ENCODE measurements at places on chromosomes 1 and 21.
A peak's percentile ranks its signal among the peaks of the same experiment; 100 is the strongest.

DNA sequence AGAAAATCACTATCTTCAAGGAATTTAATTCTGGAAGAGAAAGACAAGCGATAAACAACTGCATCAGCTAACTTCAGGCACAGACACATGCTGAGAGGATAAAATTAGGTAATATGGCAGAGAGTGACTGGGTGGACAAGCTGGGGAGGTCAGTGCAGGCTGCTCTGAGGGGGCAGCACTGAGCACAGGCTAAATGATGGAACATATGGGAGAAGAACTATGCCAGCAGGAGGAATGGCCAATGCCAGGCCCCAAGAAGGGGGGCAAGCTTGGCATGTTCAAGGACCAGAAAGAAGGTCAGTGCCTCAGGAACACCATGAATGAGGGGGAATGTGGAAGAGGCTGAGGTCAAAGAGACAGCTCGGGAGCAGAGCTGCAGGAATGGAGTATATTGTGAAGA lies 190.7 kb upstream of the MAP1LC3C start:
- DNase-seq, result no peak

DNA sequence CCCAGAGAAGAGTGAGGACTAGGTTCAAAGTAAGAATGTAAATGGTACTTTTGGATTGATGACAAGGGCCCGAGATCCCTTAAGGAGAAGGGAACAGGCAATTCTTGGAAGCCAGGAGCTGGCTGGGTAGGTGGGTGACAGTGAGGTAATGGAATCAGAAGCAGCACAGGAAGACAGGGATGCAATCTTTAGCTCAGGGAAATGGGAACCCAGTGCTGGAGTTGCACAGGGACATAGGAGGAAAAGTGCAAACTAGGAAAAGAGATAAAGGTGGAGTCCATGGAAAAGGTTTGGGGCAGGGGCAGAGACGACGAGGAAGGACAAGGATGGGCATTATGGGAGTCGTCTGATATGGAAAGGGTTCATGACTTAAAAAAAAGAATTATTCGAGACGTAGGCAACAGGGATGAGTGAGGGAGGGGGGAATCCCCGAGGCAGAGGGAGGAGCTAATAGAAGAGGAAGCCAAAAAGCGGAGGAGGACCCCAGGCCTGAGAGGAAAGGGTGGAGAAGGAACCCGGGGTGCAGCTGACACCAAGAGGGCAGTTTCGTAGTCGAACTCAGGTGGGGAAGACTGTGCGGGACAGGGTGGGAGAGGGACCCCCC lies 495 bp downstream of the PI4KB start:
- peak; percentile 49 for DNase-seq

- peak; percentile 45 for DNase-seq
Measured at GRCh38 chr1:36365381-36365780, 20.3 kb downstream of the STK40 start.

DNA sequence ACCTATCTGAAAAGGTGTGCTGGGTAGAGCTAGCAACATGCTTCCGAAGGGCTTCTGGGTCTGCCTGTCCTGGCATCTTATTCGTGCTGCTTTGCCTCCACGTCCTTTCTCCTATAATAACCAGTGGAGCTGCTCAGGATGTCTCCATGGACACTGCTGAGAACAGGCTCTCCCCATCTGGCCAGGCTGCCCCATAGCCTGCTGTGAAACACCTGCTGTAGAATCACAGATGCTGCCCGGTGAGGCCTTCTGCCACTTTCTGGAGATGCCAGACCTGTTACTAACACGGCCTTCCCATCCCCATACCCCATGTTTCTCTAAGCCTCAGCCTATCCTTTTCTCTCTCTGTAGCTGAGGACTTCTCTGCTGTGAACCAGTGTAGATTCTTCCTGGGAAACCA lies 120.5 kb downstream of the IER5 start:
- no peak for DNase-seq

DNA sequence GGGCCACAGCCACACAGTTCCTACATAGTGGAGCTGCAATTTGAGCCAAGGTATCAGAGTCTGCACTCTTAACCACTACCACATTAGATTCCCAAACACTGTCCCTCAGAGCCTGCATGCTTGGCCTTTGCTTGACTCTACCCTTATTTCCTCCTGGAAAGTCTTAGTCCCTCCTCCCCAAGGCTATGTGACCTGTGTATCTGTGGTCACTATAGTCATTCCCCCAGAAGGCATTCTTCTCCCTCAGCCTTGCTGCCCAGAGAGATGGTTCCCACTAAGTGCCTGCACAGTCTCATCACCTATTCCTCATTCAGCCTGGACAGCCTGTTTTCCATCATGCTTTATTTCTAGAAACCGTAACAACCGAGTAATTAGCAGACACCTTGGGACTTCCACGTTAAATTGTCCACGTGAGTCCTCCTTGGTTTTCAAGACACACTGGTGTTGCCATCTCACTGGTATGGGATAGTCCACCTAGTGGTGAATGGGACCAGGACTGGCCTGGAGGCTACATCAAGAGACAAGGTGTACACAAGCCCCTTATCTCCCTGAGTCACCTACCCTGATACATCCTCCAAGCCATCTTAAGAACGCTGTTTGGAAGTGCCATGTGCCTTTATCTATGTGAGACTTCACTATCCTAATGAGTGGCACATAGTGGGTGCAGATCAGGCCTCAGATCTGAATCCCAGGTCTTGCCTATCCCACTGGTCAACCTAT lies 3.8 kb upstream of the ZNF648 start:
- DNase-seq, result no peak

DNA sequence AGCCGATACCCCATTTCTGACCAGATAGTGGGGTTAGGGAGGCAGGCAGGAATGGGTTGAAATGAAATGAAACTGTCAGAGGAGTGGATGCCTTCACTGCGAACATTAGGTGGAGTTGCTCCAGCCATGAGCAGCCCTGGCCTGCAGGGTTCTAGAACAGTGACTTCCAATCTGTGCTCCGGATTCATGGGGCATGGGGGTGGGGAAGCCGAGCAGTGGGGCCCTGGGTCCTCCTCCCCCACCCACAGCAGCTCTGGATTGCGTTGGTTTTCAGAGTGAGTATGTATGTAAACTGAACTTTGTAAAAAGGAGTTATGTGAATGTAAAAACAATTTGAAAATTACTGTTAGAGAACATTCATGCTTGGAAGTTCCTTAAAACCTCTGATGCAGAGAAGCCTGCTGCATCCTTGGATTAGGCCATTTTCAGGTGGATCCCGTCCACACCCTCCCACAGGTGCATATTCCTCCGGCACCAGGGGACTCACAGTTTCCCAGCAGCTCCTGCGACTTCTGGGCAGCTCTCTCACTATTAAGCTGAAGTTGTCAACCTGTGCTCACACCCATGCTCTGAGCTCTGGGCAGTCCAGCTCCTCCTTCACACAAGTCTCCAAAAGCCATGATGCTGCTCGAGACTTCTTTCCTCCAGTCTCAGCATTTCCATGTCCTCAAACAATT lies 54.4 kb upstream of the EDN2 start:
- DNase-seq, result no peak

DNA sequence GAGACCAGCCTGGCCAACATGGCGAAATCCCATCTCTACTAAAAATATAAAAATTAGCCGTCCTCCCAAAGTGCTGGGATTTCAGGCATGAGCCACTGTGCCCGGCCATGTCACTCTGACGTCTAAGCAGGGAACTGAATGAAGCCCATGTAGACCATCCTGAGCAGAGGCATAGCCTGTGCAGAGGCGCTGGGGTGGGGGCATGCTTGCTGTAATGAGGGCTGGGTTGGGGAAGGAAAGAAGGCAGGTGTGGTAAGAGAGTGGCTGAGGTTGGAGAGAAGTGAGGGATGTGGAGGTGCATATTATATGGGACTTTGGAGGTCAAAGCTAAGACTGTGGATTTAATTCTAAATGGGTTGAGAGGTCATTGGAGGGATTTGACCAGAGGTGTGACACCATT lies 47.1 kb upstream of the SCMH1 start:
- no peak for DNase-seq

GRCh38 chr1:1273512-1274298 lies at the start of gene UBE2J2:
Gene UBE2J2, minus strand, starts transcription at chr1:1273854. Its CDS starts 5,862 bp downstream, at chr1:1267992.
- peak; percentile 93 for DNase-seq

GRCh38 chr1:84855691-84856630 lies 37.0 kb downstream of the LPAR3 start:
- DNase-seq, result no peak

GRCh38 chr1:154750681-154751665 lies 119.1 kb downstream of the KCNN3 start:
- DNase-seq, result no peak

- no peak for DNase-seq
Measured at GRCh38 chr1:186802388-186802787, 26.4 kb upstream of the PLA2G4A start.

DNA sequence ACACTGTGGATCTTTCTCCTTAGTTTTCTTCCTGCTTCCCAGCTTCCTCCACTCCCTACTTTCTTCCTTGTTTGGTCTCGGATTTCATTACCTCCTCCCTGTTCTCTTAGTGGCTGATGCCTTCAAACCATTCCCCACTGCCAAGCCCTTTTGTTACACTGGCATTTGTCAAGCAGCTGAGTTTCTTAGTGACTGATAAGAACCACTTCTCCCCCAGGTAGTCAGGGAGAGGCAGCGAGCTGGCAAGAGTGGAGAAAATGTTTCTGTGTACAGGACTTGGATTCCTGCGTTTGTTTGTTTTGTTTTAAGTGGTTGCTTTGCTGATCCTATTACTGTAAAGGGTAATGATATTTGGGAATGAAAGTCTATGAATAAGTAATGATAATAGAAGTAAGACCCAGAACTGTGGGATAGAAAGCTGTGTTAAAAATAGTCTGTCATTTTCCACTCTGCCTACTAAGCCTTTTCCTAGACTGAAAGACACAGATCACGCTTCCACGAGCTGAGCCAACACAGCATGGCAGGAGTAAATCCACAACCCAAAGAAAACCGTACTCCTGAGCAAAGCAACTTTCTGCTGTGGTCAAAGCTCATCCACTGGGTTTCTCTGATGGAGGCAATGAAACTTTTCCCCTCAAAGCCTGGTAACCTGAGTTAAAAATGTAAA lies 10.1 kb upstream of the SERTAD4 start:
- DNase-seq, result no peak

GRCh38 chr1:100979631-100980030 lies 46.0 kb downstream of the DPH5 start:
- DNase-seq, result no peak

DNA sequence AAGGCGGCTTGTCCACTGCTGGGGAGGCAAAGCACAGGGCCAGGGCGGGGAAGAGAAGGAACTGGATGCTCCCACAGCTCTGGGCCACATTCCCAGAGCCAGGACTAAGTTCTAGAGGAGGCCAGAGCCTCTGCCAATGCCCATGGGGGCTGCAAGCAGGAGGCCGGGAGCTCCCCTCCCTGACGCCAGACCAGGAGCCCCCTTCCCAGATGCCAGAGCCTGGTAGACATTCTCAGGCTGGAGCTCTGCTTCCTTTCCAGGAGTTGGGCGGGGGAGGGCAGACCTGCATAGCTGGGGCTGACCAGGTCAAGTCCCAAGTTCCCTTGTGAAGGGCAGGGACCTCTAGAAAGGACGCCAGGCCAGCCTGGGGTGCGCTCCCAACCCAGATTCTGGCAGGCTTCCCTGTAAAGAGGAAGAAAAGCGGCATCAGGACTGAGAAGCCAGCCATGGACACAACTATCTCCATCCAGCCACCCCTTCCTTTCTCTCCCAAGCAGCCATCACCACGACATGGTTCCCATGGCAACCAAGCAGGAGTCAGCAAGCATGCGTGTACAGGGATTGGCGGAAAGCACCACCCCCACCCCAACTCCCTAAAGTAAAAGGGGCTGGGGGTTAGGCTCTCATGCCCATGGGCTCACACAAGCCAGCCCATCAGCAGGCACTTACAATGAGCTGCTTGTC lies 13.4 kb downstream of the KIF21B start:
- DNase-seq, result no peak

- DNase-seq, result no peak
Measured at GRCh38 chr1:115712911-115713609, 55.5 kb downstream of the CASQ2 start.

DNA sequence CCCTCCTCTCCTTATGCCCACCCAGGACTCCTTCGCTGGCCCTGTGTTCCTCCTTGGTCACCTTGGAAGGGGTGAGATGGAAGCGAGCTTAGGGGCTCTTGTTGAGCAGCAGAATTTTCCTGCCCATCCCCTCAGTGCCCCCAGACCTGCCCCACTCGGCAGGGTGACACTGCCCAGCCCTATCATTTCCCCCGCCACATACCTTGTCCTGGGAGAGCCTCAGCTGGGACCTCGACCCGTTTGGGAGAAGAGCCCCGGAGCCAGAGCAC lies 1.4 kb upstream of the FNDC5 start:
- DNase-seq, result no peak

DNA sequence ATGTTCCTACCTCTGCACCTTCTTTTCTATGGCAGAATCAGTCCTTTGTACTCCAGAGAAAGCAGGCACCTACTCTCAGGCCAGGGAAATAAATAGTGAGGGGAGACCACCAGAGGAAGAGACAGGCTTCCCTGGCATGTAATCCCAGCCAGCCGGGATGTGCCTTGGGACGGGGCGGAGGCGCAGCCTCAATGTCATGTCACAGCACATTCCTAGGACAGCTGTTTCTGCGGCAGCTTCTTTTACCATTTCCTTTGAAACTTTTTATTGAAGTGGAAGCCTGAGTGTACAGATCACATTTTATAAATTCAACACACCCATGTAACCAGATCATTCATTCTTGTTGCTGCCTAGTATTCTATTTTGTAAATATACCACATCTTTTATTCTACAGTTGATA lies 67.9 kb upstream of the ZNF326 start:
- DNase-seq, result no peak

DNA sequence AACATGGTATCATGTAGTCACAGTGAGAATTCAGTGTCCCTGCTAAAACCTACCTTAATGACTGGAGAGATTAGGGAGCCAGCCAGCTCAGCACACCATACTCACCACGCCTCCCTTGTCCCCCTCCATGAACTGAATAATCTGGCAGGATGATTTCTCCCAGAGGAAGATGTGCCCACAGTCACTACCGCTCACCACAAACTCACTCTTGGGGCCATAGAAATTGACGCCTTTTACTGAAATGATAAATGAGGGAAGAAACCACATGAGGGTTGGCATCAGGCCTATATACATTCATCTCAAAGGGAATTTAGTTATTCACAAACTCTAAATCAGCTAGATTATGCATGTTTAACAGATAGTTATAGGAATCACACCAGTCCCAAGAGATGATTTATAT lies 17.4 kb downstream of the PEA15 start:
- no peak for DNase-seq

GRCh38 chr1:230288641-230289349 lies 137.3 kb downstream of the PGBD5 start:
- DNase-seq, result no peak

DNA sequence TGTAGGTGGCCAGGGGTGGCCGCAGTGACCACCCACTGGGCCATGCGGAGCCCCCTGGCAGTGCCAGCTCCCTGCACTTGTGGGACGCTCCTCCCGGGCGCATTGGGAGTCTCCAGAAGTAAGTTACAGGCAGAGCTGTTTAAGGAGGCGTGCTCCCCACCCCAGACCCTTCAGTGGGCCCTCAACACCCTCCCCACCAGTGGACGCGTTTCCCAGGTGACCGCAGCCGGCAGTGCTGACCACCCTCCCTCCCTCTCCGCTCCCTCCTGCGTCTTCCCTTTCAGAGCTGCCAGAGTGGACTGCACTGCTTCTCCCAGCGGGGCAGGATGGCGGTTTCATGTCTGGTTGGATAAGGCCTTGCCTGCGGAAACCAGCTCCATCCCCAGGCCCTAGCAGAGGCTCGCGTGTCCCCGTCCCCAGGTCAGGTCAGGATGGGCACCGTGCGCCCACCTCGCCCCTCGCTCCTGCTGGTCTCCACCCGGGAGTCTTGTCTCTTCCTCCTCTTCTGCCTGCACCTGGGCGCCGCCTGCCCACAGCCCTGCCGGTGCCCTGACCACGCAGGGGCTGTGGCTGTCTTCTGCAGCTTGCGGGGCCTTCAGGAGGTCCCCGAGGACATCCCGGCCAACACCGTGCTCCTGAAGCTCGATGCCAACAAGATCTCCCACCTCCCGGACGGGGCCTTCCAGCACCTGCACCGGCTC lies 1.1 kb downstream of the LRRC3 start:
- no peak for DNase-seq

All from gastrocnemius medialis (tissue), 4 donors.